ENCODE measurements at places on chromosomes 7 and 10.

DNA sequence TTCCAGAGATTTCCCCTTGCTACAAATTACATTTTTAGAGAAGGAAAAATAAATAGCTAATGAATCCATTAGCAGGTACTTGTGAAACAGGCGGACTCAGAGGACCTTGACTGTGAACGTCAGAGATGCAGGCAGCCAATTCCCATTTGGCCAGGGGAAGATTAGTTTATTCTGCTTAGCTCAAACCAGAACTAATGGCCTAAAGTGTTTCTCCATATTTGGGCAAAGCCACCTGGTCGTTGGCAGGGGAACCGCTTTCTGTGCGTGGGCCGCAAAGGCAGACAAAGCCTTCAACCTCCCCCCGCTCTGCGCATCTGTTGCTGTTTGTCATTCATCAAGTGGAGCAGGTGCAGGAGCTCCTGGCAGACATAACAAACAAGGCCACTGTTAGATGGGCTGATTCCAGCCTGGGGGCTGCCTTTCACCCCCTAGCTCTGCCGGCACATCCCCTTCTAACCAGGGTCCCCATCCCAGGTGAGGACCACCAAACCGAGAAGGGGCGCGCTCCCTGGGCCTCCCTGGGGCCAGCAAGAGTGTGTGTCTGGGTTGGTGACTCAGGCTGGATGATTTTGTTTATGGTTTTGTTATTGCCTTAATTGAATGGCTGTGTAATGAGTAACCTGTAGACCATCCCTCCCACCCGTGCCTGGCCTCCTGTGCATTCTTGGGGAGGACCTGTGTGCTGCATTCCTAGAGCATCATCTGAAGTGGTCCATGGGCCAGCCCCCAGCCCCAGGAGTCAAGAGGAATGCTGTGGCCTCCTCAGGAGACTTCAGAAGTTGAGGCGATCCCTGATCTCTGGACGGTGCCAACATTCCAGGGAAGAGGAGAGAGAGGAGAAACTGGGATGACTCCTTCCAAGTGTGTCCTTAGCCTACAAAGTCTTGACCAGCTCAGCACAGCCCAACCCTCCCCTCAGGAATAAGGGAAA is 14.5 kb upstream of the CPA1 start:
- no peak for DNase-seq

DNA sequence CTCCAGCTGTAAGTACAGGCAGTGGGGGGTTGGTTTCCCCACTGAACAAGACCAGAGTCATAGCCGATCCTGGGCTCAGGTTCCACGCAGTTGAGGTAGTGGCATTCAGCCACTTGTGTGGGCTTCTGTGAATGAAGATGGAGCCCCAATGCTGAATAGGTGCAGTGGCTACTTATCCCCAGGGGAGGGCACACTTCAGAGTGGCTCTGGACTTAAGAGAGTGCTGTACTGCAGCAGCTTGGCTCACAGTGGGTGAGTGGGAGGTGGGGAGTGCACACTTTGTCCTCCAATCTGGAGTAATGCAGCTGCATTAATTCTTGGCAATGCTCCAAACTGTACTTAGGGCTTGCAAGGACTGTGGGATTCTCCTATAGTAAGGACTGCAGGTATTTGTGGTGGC is 81.9 kb downstream of the BUB3 start:
- DNase-seq = no peak

GRCh38 chr7:94405506-94405905 is 10.8 kb downstream of the COL1A2 start:
- DNase-seq = no peak

GRCh38 chr10:92757066-92757710 is 67.4 kb downstream of the HHEX start:
- DNase-seq = peak; percentile 90

GRCh38 chr10:121736315-121737130 is 138.3 kb upstream of the FGFR2 start:
- peak; percentile 51 for DNase-seq

DNA sequence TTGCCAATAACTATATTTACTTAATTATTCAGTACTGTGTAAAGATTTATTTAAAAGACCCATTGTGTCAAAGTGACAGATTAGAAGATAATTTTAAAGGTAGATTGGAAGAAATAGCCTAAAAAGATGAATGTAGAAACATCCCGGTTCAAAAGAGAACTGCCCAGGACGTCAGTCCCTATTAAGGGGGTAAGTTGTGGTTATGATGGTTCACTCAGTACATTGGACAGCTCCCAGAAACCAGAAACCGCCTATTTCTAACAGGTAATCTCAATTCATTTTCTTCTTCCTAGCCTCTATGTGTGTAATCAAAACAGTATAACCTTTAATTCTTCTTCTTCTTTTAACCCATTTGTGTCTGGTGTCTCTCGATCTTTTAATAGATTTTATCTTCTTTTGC is 1.5 kb upstream of the FERD3L start:
- DNase-seq = no peak

DNA sequence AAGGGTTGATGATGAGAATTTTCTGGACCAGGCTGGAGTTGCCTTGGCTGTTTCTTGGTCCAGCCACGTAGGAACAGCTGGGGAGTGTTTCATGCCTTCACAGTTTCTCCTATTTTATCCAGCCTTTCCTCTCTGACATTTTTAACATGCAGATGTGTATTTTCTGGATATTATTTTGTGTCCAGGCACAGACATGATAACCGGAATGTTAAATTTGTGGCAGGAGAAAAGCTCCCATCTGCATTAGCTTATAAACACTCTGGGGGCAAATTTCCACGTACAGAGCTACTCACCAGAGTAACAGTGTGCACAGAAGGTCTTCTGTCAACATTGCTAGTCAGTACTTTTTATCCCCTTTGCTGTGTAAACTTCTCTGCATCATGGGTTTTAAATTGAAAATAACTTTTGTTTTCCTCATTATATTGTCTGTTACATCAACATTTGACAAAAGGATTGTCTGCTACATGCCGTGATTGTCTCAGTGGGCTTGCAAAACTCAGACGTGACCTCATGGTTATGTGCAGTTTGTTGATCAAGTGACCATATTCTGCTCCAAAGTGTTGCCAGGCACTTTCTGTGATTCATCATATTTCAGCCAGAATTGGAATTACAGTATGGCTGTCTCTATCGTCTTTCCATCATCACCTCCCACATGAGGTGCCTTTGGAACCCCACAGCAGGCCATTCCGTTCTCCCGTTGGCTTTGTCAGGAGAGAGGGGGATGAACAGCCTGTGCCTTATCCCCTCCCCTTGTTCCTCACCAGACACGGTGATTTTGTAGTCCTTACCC is 41.4 kb downstream of the INSYN2A start:
- no peak for DNase-seq

GRCh38 chr7:144786522-144786921 is 49.3 kb downstream of the TPK1 start:
- DNase-seq = peak; percentile 18

DNA sequence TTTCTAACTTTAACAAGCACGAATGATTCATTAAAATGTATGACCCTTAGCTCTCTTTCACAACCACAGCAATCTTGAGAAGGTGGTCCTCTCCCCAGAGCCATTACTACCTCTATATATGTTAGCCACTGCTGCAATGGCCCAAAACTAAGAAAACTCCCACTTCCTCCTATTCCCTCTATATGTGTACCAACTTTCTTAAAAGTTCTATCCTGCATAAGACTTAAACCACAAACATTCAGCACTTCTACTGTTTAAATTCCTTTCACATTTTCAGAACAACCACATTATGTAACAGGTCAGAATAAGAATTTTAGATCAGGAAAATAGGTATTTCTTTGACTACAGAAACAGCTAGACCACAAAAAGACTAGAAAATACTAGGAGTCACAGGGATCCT is 36.2 kb downstream of the WASL start:
- no peak for DNase-seq

GRCh38 chr10:87960230-87960629 is 96.8 kb downstream of the PTEN start:
- peak; percentile 69 for DNase-seq

DNA sequence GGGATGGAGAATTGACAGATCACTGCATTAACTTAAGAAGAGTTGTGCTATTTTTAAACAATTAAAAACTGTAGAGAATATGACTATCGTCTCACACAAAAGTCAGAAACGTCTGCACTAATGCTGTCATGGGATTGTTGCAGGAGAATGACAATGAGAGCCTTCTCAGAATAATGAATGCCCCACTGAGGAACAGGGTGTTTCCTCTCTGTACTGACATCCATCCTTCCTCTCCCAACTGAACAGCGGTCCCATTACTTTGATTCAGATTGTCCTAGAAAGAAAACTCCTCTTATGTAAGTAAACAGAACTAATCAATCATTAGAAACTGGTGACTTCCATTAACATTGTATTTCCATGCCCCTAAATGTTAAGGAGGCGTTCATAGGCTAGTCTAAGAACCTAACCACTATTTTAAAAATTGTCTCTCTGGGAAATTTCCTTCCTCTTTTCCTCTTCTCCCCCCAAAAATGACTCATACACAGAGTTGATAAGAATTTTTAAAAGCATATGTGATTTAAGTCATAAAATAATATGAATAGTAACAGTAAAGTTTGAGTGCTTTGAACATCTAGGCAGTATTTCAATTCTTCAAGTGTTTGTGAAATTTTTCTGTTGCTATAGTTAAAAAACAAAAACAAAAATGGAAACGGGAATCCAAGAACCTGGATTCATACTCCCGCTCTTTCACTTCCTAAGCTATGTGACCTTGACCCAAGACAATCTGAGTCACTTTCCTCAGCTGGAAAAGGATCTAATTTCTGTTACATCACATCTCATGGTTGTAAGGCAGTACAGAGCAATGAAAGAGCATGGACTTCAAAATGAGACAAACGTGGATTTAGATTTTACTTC is 12.7 kb upstream of the MACC1 start:
- peak; percentile 91 for DNase-seq

DNA sequence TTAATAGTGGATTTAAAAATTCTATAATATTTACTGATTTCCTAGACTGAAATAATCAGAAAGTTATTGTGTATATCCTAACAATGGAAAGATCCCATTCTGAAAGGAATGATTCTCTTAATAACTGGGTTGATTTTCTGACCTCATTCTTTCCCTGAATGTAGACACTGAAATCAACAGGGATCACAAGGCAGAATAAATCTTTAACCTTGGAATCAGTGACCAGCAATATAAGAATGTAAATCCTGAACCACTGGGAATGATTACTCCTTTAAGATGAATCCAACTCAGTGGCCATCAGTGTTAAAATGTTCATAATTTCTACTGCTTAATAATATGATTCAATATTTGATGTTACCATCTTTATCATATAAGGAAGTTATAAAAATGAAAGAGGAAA is 47.6 kb downstream of the ANKRD26 start:
- no peak for DNase-seq

DNA sequence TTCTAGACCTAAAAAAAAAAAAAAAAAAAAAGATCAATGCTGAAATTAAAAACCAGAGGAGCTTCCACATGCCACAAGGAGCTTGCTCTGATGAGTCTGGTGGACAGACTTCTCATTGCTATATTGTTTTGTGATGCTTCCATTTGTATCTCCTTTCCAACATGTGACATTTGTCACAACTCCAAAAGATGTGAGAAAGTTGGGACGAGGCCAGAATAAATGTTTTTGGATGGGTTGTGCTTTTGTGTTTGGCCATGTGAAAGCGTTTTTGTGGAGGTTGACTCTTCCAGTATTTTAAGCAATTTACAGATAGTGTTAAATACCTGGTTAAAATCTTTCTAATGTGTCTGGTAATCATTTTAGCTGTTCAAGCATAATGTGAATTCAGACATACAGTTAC is 280.1 kb downstream of the SKAP2 start:
- no peak for DNase-seq

- DNase-seq = peak; percentile 85
These were observed 6.0 kb downstream of the IL15RA start for GRCh38 chr10:5971315-5971832.

DNA sequence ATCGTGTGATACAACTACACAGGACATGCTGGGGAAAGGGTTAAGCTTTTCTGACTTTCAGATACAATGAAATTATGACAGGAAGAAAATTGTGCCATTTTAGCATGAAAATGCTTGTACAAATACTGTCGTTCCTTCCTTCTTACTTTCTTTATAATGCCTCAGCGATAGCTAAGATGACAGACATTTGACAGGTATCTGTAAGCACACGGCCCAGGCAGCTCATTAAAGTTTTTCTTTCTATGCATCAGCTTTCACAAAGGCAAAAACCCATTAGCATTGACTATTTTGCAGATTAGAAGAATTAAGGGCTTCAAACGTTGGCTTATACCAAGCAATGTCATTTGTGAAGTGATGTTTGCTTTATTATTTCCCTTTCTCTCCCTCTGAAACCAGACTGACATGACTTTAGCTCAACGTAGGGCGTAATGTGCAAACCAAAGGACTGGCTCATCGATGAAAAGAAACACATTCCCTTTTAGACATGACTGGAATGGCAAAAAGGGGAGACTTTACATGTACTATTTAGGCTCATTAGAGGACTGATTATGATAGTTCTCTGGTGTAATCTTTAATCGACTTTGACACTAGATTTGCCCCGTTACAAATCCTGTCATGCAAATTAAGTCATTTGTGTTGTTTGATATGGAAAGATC is 258.4 kb upstream of the SP8 start:
- DNase-seq = no peak

GRCh38 chr10:11602358-11602757 is 9.1 kb downstream of the USP6NL start:
- no peak for DNase-seq

GRCh38 chr10:94324609-94325233 is 38.0 kb downstream of the NOC3L start:
- no peak for DNase-seq

DNA sequence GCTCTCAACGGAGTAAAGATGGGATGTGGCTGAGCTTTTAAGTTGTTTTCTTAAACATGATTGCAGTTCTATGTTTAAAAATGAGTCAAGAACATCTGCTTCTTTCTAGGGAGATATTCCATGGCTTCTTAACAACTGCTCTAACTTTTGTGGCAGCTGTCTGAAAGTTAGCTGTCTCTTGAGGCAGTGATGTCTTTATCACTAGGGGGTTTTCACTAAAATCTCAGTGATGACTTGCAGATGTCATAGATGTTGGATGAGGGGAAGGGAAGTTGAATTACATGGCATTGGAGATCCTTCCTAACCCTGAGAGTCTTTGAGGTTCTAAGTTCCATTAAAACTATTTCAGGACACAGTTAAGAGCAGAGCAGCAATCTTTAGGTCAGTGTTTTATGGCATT is 43.5 kb downstream of the PRKG1 start:
- no peak for DNase-seq

GRCh38 chr7:3244241-3244814 is 56.7 kb upstream of the SDK1 start:
- no peak for DNase-seq

GRCh38 chr7:16564023-16564380 is 37.4 kb downstream of the LRRC72 start:
- DNase-seq = no peak

DNA sequence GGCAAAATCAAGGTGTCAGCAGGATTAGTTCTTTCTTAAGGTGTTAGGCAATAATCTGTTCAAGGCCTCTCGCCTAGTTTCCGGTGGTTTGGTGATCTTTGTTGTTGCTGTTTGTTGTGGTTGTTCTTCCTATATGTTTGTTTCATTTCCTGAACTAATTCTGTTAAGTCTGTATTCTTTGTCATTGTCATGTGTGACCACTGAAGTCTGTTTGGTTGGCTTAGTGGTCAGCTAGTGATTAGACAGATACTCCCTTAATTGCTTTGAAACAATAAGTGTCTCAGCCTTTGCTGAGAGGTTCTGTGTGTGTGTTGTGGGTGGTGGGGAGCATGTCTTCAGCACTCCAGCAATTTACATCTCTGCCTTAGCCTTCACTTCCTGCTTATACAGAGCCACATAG is 46.0 kb downstream of the ABCC2 start:
- no peak for DNase-seq

- no peak for DNase-seq
These were observed 16.4 kb upstream of the TAS2R16 start for GRCh38 chr7:123011766-123012369.

GRCh38 chr10:69731184-69731583 is 70.5 kb upstream of the COL13A1 start:
- DNase-seq = no peak

Measured in dermis microvascular lymphatic vessel endothelial cell (primary cell).